Endothelial cell (in vitro differentiated cells): ENCODE measurements at places on chromosomes 1 and 21.

DNA sequence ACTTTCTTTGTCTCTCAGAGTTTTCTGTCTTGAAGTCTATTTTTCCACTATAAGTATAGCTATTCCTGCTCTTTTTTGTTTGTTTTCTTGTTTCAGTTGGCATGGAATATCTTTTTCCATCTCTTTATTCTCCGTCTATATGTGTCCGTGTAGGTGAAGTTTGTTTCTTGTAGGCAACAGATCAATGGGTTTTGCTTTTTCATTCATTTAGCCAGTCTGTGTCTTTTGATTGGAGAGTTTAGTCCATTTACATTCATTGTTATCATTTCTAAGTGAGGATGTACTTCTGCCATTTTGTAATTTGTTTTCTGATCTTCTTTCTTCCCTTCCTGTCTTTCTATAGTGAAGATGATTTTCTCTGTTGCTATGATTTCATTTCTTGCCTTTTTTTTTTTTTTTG lies 132.5 kb upstream of the GPR52 start:
- DNase-seq: no peak

DNA sequence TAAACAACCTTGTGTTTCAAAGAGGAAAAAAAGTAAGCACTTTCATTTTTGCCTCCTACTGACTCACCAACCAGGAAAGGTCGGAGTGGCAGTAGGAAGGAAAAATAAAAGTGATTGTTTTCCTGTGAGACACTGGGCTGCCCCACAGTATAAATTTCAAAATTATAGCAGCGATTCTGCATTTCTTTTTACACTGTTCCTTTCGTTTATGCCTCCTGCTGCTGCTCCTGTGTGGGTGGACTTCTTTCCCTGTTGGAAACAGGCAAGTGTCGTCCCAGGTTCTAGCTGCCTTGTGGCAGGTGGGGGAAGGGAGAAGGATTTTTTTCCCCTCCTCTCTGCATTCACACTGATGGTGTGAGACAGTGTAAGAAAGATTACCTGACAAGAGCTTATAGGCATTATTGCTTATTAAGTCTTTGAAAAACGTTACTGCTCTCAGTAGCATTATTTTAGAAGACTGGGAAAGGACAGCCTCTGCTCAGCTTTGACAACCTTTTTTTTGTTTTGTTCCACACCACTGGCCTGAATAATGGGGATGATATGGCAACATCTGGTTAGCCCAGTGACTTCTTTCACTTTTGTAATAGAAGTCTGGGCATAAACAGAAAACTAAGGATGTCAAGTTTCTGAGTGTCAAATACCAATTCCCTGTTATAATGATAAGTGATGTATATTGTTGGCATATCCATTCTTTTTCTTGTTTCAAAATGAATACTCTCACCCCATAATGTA lies 77.9 kb downstream of the NEK7 start:
- no peak for DNase-seq

DNA sequence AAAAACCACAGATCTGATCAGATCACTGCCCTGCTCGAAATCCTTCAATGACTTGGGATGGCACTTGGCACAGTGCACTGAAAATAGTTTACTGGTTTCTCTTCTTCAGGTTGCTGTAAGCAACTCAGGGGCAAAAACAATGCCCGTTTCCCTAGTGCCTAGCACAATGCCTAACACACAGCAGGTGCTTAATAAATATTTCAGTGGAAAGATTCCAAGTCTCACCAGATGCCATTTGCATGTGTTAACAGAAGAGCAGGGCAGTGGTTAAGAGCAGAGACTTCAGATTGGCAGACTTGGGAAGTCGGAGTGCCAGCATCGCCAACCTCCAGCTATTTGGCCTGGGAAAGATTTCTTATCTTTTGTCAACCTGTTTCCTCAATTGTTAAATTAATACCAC lies 10.9 kb upstream of the METTL25B start:
- DNase-seq: no peak

- DNase-seq: no peak
Observed at GRCh38 chr1:23401313-23401712, 23.2 kb downstream of the TCEA3 start.

- no peak for DNase-seq
Observed at GRCh38 chr1:198845271-198845670, 206.4 kb downstream of the PTPRC start.

GRCh38 chr1:153443486-153443885 lies 17.0 kb downstream of the S100A7 start:
- DNase-seq: no peak

DNA sequence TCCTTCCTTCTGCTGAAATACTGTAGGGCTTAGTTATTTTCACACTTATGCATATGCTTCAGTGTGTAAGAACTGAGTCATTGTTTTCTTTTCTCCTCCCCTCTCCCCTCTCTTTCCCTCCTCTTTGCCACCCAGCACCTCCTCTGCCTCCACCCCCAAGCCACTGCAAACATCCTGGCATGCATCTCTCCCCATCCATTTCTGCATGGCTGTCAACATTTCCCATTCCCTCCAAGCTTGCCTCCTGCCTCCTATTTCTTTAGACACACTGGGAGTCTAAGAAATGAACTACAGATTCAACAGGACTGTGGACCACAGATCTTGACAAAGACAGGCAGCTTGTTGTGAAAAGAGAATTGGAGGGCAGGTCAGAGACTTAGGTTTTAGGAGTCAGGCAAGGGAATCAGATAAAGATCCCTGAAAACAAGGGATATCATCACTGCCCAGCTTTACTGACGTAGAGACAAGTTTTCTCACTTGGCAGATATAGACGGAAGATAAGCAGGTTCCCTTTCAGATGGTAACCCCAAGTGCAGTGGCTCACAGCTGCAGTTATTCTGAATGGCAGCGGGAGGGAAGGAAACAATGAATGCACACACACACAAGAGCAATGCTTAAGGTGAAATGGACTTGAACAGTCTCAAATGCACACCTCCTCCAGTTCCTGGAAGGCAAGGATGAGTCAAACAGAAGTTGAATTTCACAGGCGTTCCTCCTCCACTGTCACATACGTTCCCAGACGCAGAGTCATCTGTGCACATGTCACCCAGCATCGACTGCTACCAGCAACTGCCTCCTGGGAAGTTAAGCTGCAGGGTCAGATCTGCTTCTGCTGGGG lies 56.1 kb downstream of the HIVEP3 start:
- DNase-seq: no peak

DNA sequence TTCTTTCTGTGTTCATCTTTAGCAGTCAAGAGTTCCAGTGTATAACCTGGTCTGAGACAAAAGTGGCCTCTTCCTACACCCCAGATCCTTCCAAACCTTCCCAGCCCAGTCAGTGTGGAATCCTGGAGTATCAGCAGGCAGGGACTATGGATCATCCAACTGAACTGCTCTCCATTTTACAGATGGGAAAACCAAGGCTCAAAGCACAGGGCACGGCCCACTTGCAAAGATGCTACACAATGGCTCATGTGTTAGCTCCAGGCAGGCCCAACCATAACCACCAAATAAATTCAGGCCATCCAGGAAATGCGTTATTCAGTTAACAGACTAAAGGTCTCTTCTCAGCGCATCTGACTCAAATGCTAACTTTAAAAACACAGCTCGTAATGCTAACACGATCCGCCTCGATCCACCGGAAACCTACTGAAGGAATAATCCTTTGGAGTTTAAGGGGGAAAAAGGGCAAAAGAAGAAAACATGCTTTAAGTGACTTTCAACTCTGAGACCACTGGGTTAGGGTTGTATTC lies 7.1 kb downstream of the GLIS1 start:
- DNase-seq: no peak

DNA sequence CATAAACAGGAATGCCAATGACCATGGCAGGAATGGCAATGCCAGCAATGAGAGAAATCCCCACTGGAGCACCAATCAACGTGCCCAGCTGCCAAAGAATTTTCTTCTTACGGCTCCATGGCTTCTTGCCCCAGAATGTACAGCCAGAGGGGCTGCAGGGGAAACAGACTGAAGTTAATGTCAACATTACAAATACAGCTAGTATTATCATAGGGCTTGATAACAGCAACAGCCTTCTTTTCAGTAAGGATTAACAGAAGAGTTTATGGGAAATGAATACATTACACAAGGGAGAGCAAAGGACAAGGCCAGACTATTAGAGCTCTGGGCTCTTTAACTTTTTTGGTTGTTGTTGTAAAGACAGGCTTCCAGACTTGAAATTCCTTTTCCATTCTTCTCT lies 18.2 kb downstream of the RNF19B start:
- DNase-seq: no peak

GRCh38 chr1:243507001-243507671 lies 251.3 kb downstream of the SDCCAG8 start:
- no peak for DNase-seq

DNA sequence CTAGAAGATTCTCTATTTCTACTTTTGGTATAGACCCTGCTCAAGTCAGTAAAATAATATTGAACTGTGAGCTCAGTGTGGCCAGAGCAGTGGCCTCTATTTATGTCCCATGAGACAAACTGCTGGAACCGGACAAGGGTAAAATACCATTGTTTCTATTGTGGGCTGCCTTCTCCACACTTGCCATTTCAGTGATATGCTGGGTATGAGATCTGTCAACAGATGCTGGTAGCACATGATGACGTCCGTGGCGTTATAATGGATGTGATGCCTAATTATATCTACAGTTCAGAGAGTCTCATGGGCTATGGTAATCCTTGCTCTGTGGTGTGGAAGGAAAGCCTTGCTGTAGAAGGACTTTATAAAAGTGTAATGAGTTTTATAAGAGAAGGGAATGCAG lies 2.4 kb downstream of the ACTN2 start:
- DNase-seq: no peak

- no peak for DNase-seq
Observed at GRCh38 chr1:215219372-215219771, 136.8 kb downstream of the KCNK2 start.

GRCh38 chr1:16996845-16997244 lies 14.9 kb downstream of the ATP13A2 start:
- no peak for DNase-seq

DNA sequence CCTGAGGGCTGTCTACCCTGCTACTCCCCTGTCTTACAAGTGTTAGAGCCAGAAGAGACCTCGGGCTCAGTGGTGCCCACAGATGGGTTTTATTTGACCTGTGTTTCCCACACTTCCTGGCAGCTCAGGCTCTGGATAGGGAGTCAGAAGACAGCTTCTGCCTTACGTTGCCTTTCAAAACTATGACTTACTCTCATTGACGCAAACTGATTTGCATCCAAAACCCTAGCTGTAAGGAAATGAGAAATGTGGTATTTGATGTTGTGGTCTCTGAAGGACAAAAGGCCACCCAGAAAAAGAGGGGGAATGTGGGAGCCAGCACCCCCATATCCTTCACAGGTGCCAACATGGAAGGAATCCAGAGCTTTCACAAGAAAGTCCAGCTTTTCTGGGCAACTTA lies 180.2 kb downstream of the ATG4C start:
- DNase-seq: no peak

- no peak for DNase-seq
Observed at GRCh38 chr1:109996476-109996875, 11.9 kb downstream of the AHCYL1 start.

GRCh38 chr1:24870551-24871195 lies 59.4 kb downstream of the RUNX3 start:
- DNase-seq: no peak

DNA sequence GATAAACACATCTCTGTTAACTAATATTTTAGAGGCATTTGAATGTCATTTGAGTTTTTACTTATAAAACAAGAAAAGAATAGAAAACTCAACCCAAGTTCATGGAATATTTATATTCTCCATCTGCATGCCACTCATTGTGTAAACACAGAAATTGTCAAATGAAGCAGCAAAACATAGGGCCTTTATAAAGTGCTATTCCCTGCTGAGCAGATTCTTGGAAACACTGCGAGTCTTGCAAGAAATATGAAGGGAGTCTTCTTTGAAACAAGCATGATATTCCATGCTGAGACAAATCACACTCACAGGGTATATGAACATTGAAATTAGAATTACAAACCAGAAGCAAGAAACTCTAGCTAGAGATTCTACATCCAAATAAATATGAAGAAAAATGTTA lies 655.8 kb downstream of the BRINP3 start:
- DNase-seq: no peak

GRCh38 chr1:107294686-107295085 lies 153.8 kb downstream of the NTNG1 start:
- DNase-seq: no peak

DNA sequence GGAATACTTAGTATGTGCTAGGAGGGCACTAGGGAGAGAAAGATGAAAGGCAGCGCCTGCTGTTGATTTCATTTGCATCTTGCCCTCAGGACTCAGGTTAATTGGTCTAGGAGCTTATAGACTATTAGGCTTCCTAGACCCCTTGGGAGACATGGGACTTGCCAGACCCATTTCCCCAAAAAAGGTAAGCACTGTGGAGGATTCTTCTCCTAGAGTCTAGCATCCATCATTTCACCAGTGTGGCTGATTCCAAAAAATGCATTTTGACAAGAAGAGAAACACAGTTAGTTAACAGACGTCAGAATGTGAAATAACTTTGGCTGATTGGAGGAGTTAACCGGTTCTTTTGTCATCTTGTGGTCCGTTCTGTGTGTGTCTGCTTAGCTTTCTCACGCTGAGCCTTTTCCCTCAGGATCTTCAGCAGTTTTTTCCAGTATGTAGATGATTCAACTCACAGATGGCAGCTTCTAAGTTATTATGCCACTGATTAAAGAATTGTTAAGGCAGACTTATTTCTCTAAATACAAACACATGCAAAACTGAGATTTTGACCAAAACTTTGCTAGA lies 108.8 kb downstream of the KIF26B start:
- no peak for DNase-seq

DNA sequence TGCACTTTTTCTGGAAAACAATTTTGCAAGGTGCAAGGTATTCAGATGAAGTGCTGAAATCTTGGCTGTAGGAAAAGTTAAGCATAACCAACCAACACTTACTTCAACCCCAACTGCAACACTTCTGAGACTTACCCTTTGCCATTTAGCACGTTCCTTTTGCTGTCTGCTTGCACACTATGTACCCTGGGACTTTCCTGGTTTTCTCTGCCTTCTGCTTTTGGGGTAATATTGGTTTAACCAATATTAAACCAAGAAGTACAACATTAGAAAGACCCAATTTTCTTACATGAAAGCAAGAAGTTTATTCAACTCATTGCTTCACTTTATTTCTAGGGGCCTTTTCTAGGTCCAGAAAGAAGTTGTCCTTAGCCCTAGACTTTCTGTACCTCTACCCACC lies 193.0 kb downstream of the HLX start:
- DNase-seq: no peak

DNA sequence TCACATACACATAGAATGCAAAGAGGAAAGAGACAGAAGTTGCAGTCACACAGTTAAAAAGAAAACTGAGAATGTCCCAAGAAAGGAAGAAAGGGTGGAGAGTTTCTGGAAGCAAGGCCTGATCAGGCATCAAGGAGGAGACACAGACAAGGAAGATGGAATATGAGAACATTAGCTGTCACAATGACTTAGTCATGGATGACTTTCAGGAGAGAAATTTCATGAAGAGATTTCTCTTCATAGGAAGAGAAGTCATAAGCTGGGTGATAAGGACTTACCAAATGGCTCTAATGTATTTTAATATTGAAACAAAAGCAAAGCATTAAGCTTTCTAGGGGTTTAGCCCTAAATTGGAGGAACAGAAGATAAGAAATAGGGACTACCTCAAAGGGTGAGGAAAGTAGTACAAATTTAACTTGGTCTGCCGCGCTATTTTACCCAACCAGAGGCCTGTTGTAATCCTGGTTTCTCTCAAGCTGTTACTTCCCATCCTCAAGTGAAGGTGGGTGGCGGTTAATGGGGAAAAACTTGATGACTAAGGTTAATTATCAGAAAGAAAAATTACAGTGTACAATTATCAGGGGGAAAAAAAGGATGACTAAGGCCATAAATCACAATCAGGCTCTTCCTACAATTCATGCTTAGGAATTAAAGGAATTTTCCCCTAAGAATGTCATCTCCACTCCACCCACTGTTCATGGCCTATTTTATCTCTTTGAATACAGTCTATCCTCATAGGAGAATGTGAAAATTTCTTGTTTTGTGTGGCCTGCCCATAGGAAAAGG lies 93.9 kb upstream of the ADGRL2 start:
- no peak for DNase-seq
